ENCODE measurements at places on chromosomes 2 and 18.

- no peak for DNase-seq
Observed at GRCh38 chr18:57744211-57744694, 58.9 kb downstream of the ATP8B1 start.

DNA sequence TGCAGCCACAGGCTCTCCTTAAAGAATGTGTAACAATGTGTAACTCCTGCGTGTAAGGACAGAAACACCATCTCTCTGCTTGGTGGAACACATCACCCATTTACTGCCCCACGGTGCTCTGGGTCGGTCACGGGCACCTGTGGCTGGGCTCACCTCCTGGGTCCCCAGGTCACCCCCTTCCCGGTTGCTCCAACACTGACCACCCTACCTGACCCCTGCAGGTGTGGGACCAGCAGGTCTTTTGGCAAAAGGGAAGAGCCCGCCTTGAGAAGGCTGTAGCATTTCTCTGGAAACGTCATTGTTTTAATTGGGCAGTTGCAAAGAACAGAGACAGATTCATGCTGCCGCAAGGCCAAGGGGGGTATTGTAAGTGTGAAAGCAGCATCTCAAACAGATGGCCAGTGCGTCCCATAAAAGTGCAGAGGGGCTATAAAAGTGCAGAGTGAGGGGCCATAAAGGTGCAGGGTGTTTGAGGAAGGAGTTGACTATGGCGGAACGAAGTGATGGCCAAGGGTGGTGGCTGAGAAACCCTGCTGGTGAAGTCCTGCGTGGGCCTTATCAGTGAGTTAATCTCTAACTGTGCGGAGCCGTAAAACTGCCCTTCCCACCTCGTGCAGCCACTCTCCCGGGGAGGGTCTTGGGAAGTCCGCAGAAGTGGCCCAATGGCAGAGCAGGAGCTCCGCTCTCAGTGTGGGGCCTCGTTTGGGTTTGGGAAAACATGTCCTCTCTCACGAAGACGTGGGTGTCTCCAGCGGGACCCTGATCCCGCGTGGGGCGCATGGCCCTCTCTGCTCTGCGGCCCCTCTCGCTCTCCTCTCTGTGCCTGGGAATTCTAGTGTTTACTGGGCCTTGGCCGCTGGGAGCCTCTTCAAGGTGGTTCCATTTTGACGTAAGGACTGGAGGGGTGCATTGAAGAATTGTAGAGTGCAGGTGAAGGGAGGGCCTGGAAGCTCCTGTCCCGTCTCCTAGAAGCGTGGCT lies 13.7 kb upstream of the NEU4 start:
- DNase-seq = no peak

- DNase-seq = no peak
Observed at GRCh38 chr2:112220831-112221230, 34.0 kb downstream of the ZC3H8 start.

- DNase-seq = no peak
Observed at GRCh38 chr2:50987616-50988313, 44.2 kb downstream of the NRXN1 start.

DNA sequence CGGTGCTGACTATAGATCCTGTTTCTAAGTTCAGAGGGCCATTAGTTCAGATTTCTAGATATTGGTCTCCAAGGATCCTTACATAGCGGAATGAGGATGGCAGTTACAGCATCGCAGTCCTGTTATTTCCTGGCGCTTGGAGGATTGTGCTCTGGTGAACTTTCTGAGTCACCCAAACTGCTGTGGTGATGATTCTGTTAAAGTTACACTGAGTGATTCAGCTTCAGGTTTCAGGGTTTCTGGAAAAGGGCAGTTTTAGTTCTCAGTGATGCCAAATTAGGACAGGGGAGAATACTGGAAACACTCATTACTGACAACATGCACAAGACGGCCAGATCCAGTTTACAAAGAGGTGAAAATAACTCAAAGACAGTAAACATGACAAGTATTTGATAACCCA lies 52.1 kb upstream of the ANKRD62 start:
- DNase-seq = no peak

- no peak for DNase-seq
Observed at GRCh38 chr2:12928197-12928774, 211.6 kb downstream of the TRIB2 start.

GRCh38 chr18:48705531-48705930 lies 166.7 kb downstream of the CTIF start:
- DNase-seq = no peak

GRCh38 chr18:8162802-8163201 lies 446.4 kb upstream of the RAB12 start:
- DNase-seq = no peak

DNA sequence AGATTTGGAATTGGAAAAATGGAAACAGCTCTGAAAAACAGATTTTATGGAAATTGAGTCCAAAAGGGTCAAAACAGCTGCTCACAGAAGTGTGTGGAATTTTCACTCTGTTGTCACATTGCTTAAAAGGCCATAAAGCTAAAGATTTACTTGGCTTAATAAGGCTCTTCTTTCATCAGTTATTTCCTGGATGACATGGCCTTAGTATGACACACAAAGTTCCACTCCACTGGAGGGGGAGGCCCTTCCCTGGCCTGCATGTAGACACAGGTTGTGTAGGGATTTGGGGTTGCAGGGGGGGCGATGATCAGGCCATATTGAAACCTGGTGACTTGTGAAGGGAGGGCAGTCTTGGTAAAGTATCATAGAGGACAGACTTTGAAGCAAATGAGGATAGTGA lies 34.0 kb downstream of the TMEM185B start:
- no peak for DNase-seq

DNA sequence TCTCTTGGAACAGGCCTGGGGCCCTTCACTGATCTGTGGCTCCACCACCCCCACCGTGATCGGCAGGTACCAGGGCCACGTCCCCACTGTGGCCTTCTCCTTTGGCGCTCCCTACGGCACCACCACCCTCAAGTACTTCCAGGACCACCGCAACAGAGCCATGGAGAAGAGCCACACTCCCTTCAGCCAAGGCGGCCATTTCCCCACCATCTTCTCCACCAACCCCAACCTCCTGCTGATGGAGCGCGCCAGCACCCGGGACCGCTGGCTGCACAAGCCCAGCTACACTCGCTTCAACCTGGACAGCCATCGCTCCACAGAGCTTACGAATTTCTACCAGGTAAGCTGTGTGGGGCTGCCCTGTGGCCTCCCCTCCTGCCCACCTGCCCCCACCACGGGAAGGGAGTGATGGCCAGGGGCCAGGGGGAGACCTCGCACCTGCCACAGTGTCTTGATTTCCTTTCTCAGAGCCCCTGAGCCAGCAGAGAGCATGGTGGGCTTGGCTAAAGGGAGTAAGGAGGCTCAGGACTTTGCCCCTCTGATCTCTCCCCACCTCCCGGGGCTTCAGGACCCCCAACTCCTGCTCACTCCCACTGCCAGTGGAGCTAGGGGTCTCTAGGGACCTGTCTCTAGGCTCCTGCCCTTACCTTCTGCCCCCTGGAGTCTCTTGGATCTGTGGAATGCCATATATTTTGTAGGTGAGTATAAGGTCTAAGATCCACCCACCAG lies 65.2 kb downstream of the CIB4 start:
- DNase-seq = no peak

GRCh38 chr18:9362869-9363268 lies 28.3 kb downstream of the TWSG1 start:
- no peak for DNase-seq

DNA sequence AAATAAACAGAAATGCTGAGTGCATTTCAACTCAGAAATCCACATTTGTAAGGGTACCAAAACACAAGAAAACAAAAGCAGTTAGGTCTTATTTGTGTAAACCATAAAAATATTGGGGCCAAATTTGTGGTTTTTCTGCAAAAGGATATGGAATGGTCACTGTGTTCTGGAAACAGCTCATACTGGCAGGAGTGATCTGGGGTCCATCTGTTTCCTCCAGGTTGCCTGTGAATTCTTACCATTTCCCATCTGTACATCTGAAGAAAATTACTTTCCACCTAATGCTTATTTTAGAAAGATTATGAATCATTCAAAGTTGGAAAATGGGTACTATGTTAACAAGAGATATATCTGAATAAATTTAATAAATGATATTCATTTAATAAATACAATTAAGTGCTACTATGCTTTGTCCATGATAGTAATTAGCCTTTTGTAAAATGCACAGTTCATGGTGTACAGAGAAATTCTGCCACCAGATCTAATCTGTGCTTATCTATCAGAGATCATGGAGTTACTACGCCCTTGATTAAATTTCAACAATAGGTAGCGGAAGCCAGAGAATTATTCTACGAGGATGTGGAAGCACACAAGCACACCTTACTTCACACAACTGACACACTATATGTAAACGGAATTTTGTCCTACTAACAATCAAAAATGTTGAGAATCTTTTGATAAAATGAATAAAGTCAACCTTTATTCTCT lies 10.9 kb downstream of the ALS2 start:
- DNase-seq = no peak

- peak; percentile 91 for DNase-seq
Observed at GRCh38 chr2:241354668-241355658, 1.1 kb upstream of the FARP2 start.

DNA sequence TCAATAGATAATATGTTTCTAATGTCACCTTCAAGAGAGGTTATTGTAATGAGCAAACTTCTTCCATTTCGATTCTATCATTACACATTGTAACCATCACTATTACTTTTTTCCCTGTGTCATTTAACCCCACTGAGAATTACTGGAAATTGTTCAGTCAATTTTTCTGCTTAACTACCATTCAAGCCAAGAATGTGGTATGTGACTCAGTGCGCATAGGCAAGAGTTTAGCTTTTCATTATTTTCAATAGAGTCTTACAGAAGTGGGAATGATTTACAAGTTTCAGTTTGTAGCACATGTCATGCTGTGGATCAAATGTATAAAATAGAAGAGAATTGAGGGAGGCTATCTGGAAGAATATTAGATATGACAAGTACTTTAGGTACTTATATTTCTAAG lies 34.3 kb upstream of the PIEZO2 start:
- no peak for DNase-seq

GRCh38 chr18:59929621-59930295 lies 30.0 kb downstream of the PMAIP1 start:
- no peak for DNase-seq
